ENCODE measurements at places on chromosomes 13 and 19.

DNA sequence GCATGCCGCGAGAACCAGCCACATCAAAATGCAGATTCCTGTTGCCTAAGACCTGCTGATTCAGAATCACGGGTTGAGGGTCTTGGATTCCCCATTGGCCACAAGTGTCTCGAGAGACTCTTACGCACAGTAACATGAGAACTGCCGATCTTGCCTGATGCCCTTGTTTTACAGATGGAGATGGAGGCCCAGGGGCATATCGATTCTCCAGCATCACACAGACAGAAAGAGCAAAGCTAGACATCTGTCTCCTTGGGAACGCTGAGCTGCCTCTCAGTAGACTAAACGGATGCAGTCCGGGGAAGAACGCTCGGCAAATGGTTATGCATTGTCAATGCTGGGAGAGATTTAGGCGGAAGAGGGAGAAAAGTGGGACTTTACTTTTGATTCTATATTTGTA is 5.4 kb downstream of the NLRP12 start:
- no peak for DNase-seq

- no peak for DNase-seq
Measured at GRCh38 chr19:54477650-54478049, 4.6 kb upstream of the CDC42EP5 start.

- DNase-seq = no peak
Measured at GRCh38 chr13:96984051-96984508, 10.2 kb downstream of the OXGR1 start.

- DNase-seq = no peak
Measured at GRCh38 chr19:343941-344624, 513 bp downstream of the MIER2 start.

DNA sequence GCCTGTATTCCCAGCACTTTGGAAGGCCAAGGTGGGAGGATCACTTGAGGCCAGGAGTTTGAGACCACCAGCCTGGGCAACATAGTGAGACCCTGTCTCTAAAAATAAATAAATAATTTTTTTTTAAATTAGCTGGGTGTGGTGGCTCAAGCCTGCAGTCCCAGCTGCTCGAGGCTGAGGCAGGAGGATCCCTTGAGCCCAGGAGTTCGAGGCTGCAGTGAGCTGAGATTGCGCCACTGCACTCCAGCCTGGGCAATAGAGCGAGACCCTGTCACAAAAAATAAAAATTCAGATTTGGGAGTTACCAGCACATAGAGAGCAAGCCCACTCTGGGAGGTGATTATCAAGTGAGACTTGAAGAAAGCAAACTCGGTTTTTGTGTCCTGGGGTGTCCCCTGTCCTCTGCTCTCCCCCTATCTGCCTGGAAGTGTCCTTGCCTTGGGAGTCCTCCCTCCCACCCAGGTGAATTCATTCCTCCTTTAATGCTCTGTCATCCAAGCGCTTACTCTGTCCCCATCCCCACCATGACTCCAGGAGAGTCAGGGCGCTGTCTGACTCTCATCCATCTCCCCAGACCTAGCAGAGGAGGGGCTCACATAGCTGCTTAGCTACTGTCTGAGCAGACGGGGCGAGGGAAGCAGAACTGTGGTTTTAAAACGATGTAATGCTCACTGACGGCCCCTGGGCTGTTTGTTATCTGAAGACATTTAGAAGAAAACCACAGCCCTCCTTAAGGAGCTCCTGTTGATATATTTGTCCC is 146.8 kb downstream of the STK24 start:
- no peak for DNase-seq

GRCh38 chr19:15397782-15398181 is 18.2 kb upstream of the AKAP8 start:
- no peak for DNase-seq

DNA sequence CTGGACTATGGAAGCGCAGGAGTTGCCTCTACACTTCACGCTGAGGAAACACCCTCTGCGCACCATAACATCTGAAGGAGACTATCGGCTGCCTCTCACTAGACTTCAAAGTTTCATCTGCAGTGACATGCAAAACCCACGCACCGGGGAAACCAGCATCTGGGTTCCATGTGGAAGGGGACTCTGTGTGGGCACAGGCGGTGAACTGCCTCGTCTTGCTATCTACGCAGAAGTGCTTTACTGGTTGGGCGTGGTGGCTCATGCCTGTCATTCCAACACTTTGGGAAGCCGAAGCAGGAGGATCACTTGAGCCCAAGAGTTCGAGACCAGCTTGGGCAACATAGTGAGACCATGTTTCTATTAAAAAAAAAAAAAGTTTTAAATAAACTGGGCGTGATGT is 116.4 kb downstream of the STK24 start:
- DNase-seq = no peak

DNA sequence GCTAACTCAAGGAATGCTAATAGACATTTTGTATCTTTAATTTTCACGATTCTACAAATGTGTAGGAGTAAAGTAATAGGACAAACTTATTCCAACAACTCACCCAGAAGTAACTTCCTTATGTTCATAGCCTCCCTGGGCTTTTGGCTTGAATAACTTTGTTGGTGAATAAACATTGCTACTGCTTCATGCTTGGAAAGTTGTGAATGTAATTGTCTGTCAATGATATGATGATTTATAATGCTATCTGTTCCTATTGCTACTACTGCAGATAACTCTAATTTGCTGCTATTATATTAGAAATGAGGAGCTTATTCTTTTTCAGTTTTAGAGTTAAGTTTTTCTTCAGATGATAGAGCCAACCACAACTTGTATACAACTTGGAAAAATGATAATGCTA is 307.7 kb downstream of the PCDH9 start:
- no peak for DNase-seq

- no peak for DNase-seq
Measured at GRCh38 chr13:74706801-74707200, 572.6 kb upstream of the KLF12 start.

GRCh38 chr13:98658131-98658530 is 81.2 kb upstream of the STK24 start:
- DNase-seq = no peak

- no peak for DNase-seq
Measured at GRCh38 chr13:67131393-67131792, 98.7 kb downstream of the PCDH9 start.

DNA sequence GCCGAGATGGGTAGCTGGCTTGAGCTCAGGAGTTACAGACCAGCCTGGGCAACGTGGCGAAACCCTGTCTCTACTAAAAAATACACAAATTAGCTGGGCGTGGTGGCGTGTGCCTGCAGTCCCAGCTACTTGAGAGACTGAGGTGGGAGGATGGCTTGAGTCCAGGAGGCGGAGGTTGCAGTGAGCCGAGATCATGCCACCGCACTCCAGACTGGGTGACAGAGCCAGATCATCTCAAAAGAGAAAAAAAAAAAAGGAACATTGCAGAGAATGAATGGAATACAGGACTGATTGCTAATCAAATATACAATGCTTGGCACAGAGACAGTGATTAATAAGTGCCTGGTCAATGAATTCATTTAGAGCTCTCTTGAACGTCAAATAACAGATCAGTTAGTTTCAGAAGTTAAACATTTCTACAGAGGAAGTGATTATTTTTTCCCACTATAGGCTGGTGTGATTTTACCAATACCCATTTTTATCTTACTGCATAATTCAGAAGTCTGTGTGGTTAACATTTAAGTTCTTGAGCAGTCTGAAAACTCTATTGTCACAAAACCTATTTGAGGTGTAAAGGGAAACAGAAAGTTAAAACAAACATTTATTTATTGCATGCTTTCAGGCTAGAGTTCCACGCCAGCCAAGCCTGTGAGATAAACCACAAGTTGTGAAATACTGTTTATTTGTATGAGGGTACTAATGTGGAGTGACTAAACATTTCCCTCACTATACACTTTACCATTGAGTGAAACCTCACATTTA is 7.7 kb upstream of the TBC1D4 start:
- no peak for DNase-seq

GRCh38 chr13:79508224-79508961 is 27.4 kb downstream of the NDFIP2 start:
- no peak for DNase-seq

DNA sequence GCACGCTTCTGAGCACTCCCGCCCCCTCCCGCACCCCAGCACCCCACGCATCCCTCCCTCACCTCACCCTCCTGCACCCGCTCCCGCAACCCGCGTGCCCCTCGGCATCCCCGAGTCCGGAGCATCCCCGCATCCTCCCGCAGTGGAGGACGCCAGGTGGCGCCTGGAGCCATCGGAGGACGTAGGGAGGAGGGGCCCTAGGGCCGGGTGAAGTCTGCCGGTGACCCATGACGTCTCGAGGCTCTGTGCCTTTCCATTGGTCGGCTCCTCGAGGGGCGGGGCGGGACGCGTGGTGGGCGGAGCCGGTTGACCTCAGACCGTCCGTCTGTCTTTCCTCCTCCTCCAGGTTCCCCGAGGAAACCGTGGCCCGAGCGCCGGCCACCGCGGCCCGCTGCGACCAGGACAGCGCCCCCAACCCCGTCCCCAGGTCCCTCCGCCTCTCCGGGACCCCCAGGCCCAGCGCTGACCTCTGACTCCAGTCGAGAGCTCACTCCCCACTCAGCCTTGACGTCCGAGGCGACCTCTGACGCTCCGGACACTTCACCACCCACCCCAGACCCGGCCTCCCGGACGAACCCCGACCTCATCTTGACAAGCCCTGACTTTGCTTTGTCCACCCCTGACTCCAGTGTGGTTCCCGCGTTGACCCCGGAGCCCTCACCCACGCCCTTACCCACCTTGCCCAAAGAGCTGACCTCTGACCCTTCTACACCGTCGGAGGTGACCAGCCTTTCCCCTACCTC is 19.9 kb downstream of the SBK2 start:
- peak; percentile 96 for DNase-seq
